EH (cell line): ENCODE measurements at places on chromosomes 7 and 10.

- no peak for DNase-seq
Measured at GRCh38 chr7:134165252-134165651, 38.1 kb downstream of the LRGUK start.

DNA sequence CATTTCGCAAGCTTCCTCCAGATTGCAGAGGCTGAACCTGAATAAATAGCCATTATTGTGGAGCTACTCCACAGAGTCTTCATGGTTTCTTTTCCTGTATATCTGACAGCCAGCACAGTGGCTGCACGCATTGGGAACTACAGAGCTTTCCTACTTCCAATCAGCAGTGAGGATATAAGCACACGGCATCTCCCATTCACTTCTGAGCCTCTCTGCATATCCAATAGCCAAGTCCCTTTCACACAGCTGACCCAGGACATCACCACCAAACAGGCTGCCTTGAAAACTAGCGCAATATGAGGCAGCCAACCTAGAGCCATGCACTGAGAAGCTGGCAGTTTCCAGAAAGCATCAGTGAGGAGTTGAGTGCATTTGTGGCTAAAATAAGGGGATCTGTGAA, 11.6 kb downstream of the C10orf90 start:
- no peak for DNase-seq

DNA sequence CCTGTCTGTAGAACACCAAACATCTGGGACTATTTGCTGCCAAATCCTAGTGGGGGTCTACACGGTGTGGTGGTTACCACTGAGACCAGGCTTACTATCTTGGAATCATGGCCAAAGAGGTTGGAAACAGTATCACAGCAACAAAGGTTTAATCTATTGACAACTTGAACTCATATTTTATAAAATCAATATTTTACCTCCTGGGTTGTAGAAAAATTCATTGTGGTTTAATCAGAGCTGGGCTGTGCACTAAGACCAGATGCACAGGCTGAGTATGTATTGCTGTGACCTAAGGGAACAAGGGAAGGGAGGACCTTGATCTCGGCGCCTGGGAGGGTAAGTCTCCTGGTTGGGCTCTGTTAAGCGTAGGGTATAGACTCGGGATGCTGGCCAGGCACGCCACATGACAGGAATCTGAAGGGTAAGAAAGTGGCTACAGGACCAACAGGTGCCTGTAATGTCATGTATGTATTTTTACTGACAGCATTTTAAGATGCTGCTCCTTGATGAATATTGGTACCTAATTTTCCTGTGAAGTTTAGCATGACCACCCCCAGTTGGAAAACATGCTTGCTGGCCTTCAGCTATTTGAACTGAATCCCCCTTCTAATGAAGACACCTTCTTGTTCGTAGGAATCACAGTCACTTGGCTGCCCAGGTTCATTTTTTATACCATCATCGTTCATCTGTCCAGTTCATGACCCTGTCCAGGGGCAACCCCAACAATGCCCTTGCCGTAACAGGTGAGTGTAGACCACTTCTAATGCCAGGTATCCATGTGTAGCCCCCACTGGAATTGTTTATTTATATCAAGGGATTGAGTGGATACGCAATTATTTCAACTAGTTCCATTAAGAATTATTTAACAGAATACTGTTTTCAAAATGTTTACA, 79.5 kb downstream of the EZH2 start:
- no peak for DNase-seq

- DNase-seq = no peak
Measured at GRCh38 chr10:21396889-21397288, 128.6 kb downstream of the SKIDA1 start.

DNA sequence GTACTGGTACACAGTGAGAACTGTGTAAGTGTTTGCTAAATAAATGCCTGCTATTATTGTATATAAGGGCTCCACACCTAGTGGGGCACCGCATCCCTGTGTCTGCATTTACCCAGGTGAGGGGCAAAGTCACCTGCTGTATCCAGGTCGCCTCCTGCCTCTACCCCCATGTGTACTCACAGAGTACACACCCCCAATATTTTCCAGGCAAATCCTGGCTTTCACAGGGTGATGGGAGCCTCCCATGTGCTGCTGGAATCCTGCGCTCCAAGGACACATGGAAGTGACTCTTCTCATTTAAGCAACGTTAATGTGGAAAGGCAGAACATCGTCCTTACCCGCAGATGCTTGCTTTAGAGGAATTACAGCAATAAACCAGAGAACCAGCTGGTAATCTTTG, 48.2 kb downstream of the ARHGAP22 start:
- no peak for DNase-seq

- peak; percentile 59 for DNase-seq
Measured at GRCh38 chr10:94287336-94287735, 75.4 kb downstream of the NOC3L start.

DNA sequence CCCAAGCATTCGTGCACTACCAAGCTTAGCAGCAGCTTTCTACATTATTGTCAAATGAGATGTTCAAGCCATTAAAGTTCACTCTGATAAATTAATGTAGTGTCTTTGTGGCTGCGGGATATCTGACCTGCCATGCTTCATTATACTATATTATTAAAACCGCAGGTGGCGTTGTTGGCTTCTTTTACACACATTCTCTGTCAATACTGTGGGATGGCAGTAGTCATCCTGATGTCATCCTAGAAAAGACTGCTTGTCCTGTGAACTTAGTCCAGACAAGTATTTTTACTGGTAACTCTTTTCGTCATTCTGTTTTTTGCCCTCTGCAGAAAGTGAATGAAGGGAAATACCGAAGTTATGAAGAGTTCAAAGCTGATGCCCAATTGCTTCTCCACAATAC, 103.9 kb downstream of the ZMYND11 start:
- peak; percentile 4 for DNase-seq

DNA sequence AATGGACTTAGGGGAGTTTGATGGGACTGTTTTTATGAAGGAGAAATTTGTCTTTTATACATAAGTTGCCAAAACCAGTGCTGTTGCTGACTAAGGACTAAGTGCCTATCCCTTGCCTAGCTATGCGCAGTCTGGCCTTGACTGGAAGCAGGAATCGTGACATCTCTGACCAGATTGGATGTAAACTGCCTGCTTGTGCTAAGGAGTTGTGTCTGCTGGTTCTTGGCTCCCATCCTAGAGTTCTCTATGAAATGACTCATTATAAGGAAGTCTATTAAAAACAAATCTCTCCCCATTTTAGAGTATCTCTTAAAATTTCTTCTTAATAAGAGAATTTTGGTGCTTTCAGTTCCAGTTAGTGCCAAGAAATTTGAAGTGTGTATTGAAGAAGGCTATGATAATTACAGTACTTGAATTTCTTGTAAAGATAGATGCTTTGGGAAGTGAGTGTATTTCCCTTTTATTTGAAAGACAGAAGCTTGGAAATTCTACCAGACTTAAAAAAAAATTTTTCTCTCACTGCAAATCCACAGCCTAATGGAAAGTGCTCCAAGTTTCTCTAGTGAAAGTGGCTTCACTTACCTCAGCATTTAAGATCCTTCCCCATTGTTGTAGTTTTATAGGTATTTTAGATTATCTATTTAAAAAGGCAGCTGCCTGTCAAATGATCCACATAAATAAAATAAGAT, 77.6 kb downstream of the BICC1 start:
- peak; percentile 99 for DNase-seq

GRCh38 chr10:7277432-7277831, 133.4 kb downstream of the SFMBT2 start:
- no peak for DNase-seq

DNA sequence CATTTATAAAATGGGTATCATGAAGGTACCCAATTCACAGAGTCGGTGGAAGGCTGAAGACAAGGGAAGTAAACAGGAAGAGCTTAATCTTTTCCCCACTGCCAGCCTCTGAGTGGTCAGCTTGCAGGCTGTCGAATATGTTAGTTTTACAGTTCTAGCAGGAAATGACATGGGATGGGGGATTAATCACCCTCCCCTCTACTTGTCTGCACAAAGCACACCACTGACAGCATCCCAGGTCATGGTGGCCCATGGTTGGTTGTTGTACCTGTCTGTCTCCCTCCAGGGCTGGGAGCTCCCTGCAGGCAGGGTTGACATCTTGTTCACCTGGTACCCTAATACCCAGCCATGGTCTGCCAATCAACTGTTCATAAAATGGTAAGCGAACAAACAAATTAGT, 55.6 kb downstream of the GRB10 start:
- DNase-seq = no peak
